ENCODE measurements at places on chromosomes 6 and 20. TPM values are rescaled to one million over a fixed set of nuclear protein-coding genes. Genes with fewer than 3 reads are reported as not detected.

Gene KIF25
- polyA plus RNA-seq: not detected

Gene PIGU
- polyA plus RNA-seq: 11.3 TPM

Gene FAM209B
- 0.66 TPM for polyA plus RNA-seq

Gene PPP1R16B
- 1.4 TPM for polyA plus RNA-seq

Gene FAM135A
- 4.1 TPM for polyA plus RNA-seq

Gene KIFC1
- 0.87 TPM for polyA plus RNA-seq

Gene FAXC
- not detected for polyA plus RNA-seq

Gene AVP
- polyA plus RNA-seq: not detected

Gene OOEP
- not detected for polyA plus RNA-seq

Gene SLC2A10
- polyA plus RNA-seq: not detected

Measured in CD14-positive monocyte (primary cell).